ENCODE measurements at places on chromosomes 4 and X. TPM values are rescaled to one million over a fixed set of nuclear protein-coding genes. Genes with fewer than 3 reads are reported as not detected.

PNMA6F gene
- total RNA-seq = not detected

CT55 gene
- total RNA-seq = not detected

- no peaks in the 10 kb centered on the region for H3K36me3 ChIP-seq
- DNase-seq = no peak
- H3K4me1 ChIP-seq = peaks cover 4% of the 10 kb centered on the region
- peaks cover 20% of the 10 kb centered on the region for H3K27me3 ChIP-seq
These were observed 18.8 kb downstream of the PPP2R3B start for GRCh38 chrX:367866-368265.

DNA sequence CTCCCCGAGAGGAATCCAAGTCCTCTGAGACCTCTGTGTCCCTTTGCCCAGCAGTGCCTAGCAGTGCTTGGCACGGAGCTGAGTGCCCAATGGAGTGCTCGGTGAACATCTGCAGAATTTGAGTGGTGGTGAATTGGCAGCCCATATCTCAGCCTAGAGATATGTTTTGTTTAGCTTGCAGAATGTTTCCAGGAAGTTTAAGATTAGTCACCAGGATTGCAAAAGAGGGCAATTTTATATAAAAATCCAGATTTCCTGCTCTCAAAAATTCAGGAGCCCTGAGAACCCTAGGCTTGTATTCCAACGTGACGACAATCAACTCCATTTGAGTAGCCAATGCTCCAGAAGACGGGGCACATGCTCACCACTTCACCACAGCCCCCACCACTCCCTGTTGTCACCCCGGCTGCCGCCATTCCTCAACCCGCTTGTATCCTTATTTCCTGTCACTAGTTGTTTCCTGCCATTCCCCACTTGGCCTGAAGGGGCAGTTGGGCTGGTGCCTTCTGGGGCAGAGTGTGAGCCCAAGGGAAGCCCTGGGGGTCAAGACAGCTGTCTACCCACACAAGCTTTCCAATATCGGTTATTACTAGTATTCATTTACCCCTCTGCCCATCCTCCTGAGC is 116.9 kb downstream of the EFNB1 start:
- no peaks in the 10 kb centered on the region for H3K4me1 ChIP-seq
- no peaks in the 10 kb centered on the region for H3K36me3 ChIP-seq
- H3K27me3 ChIP-seq = no peaks in the 10 kb centered on the region
- DNase-seq = no peak

DNA sequence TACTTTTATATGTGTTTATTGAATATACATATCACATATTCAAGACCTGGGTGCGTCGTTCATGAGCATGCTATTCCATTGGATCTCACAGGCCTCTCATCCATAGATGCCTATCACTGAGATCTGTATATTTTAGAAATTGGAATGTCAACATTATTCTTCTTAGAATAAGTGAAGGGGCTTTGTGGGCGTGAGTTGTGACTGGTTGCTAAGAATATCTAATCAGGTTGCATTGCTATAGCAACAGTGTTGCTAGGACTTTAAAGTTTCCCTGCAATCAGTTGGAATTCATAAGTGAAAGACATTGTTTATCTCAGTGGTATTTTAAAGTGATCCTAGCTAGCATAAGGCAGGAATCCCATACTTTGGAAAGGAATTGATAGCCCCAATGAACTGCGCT is 36.7 kb upstream of the ANK2 start:
- no peaks in the 10 kb centered on the region for H3K36me3 ChIP-seq
- no peak for DNase-seq
- no peak overlapping the region for H3K27ac ChIP-seq
- no peaks in the 10 kb centered on the region for H3K27me3 ChIP-seq
- no peak overlapping the region for H3K4me3 ChIP-seq

Measured in lower lobe of right lung (tissue), 2 donors.